Hindlimb muscle (tissue), 1 donor: ENCODE measurements at places on chromosomes 2 and 18. TPM values are rescaled to one million over a fixed set of nuclear protein-coding genes. Genes with fewer than 3 reads are reported as not detected.

DNA sequence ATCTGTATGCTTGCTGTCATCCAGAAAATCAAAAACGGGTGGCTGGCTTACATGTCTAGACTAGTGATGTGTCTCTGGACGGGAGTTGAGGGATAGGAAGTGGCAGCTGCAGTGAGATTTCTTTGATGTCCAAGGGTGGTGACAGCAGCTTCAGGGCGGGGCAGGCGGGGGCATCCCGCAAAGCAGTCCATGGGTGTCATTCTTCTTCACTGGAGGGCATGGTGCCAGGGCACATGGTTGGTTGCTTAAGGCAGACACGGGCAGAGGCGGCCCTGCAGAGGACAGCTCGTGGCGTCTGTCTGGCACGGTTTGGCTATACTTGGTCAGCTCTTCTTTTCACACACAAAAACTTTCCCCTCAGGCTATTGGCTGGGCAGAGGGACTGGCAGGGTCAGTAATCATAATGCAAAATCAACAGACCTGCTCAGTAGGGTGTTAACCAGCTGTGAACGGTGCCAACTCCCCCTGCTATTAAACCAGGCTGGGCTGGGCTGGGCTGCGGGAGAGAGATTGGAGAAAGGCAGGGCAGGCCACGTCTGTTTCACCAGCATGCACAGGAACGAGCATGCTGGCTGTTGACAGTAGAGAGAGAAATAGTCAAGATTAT, 63.7 kb downstream of the COL4A3 start:
- DNase-seq: peak; percentile 5

DNA sequence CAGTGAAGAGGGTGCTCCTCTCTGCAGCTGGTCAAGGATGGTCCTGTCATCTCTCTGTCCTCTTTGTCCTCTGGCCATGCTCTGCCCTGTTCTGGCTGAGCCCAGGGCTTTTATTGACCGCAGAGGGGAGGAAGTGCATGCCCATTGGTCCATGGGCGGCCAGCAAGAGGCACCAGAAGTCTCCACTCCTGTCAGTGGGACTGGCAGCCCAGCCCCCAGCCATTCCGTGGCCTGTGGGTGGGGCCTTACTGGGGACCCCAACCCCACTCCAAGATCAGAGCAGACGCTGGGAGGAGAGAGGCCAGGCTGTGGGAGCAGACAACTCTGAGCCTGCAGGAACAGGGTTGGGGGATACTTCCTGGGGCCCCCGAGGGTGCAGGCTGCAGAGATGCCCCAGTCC, 156.9 kb downstream of the CTNNA2 start:
- no peak for DNase-seq

The WNT10A gene
- polyA plus RNA-seq: 0.23 TPM

DNA sequence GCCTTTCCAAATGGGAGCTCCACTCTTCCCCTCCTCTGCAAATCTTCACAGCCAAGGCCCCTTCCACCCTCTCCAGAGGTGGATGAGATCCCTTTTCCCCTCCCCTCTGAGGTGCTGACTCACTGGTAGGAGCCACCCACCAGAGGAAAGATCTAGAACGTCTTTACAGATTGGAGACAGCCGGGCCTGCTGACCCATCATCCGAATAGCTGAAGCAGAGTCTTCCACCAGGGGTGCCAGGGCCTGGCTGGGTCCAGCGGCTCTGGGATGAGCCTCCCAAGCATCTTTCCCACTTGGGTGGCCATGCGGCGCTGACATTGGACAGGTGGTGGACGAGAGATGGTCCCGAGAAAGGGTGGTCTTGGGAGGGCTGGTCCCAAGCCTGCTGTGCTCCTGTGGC, 9.0 kb downstream of the ERFE start:
- DNase-seq: no peak

GRCh38 chr2:230090967-230091366, 22.2 kb upstream of the SLC16A14 start:
- DNase-seq: no peak

DNA sequence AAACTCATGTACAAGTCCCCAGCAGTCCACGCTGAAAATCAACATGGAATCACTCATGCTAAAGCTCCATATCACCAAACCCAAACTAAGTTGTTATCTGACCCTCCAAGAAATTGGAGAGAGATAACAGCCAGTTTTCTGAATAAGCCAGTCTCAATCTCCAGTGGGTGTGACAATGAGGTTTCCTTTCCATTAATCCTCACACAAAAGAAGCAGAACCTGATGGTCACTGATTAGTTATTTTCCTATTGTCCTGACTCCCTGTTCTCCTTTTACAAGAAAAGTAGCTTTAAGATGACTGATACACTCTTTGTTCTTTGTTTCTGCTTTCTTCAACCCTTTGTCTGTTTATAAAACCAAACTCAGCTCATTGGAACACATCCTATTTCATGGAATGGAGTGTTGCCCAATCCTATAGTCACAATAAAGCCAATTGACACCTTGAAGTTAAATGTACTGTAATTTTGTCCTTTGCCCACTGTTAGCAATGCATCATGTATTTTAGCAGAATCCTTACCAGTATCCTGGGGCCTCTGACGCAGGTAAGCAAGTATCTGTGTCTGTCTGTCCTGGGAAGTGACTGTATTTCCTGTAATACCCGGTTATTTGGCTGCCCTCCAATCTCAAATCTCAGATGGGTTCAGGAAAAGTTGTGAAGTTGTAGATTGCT, 30.6 kb upstream of the SH3RF3 start:
- DNase-seq: no peak

- DNase-seq: no peak
These were observed 4.3 kb upstream of the GALNT1 start for GRCh38 chr18:35577045-35577848.

GRCh38 chr2:186697536-186697935, 3.7 kb downstream of the FAM171B start:
- DNase-seq: no peak

The NUP35 gene
- 13.9 TPM for polyA plus RNA-seq

GRCh38 chr2:48161628-48162027, 255.3 kb upstream of the FBXO11 start:
- DNase-seq: no peak

The MLPH gene
- 0.85 TPM for polyA plus RNA-seq

DNA sequence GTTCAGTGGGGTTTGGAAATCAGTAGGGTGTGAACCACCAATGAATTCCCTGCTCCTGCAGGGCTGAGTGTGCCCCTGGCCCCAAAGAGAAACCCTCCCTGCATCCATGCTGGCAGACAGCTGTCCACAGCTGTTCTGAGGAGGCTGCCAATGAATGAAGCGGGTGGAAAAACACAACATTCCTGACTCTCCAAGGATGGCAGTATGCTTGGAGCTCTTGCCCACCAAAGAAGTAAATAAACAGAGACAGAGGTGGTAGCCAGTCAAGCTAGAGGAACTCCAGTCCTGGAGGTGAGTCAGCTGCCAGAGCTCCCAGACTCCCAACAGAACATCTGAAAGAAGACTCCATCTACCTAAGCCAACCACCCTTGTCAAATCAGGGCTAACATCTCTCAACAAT, 6.2 kb downstream of the ZBTB7C start:
- DNase-seq: no peak

- no peak for DNase-seq
These were observed 68.5 kb upstream of the OSR1 start for GRCh38 chr2:19426941-19427340.

- no peak for DNase-seq
These were observed 68.1 kb upstream of the PELI1 start for GRCh38 chr2:64212346-64212745.

DNA sequence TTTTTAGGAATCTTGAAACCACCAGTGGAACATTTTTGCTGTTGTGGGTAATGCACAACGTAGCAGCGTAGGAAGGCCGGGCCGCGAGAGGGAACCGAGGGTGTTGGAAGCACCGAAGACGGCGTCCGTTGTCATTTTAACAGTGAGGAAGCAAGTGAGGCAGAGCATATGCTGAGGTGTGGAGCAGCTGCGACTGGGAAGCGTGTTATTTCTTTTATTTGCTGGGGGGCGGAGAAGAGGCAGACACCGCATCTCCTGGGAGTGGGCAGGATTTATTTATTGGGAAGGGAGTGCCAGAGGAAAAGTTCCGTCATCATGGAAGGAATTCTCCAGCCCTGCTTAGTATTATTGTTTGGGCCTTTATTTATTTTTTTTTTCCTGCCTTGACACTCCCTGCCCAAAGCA, 232.8 kb downstream of the KLHL29 start:
- peak; percentile 84 for DNase-seq

- DNase-seq: peak; percentile 53
These were observed 11.3 kb downstream of the IL1RN start for GRCh38 chr2:113138428-113139322.

DNA sequence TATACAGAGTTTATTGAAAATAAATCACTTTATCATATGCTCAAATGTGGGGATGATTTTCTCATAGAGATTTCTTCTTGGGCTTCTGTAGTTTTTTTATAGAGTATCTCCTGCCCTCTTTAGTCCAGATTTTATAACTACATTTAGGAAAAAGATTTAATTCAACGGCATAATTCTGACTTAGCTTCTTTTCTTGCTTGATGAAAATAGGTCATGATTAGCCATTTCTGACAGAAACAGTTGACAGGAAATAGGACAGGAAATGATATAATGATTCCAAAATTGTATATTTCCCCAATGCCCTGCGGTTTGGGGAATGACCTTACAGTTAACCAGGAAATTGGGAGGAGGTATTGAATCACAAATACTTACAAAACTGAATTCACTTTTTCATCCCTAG, 1531.9 kb upstream of the ACVR2A start:
- peak; percentile 21 for DNase-seq

The FSHR gene
- 0.81 TPM for polyA plus RNA-seq

GRCh38 chr2:9738535-9739496, 104.5 kb upstream of the TAF1B start:
- peak; percentile 38 for DNase-seq

The GPAT2 gene
- polyA plus RNA-seq: 4.2 TPM
